ENCODE measurements at places on chromosomes 4 and X.

- peak; percentile 8 for DNase-seq
Measured at GRCh38 chrX:15566244-15566643, 34.5 kb downstream of the ACE2 start.

DNA sequence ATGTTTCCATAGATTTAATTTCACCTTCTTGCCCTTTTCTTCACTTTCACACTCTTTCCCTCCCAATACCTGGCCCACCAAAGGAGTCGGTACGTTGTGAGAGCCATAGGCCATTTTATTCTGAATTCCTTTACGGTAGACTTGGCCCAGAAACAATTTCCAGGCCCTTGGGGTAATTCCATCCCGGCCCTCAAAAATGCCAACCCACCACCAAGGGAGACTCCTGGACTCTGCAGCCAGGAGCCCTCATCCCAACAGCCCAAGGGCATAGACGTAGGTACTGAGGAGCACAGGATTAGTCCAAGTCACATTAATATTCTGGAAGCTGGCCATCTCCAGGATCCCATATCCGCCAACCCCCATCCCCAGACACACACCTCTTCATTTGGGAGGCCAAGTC lies 102.9 kb downstream of the LIMCH1 start:
- no peak for DNase-seq

- DNase-seq, result peak; percentile 68
Measured at GRCh38 chr4:108060164-108060563, 70.5 kb downstream of the HADH start.

GRCh38 chrX:53071604-53072417 lies 10.4 kb upstream of the TSPYL2 start:
- DNase-seq, result peak; percentile 71

GRCh38 chr4:2837110-2837903 lies 6.3 kb upstream of the ADD1 start:
- no peak for DNase-seq

GRCh38 chrX:140292188-140292587 lies 212.7 kb downstream of the SOX3 start:
- DNase-seq, result no peak

- DNase-seq, result peak; percentile 65
Measured at GRCh38 chrX:41022566-41022965, 62.7 kb upstream of the USP9X start.
